ENCODE measurements at places on chromosomes 4 and X.
A peak's percentile ranks its signal among the peaks of the same experiment; 100 is the strongest.

DNA sequence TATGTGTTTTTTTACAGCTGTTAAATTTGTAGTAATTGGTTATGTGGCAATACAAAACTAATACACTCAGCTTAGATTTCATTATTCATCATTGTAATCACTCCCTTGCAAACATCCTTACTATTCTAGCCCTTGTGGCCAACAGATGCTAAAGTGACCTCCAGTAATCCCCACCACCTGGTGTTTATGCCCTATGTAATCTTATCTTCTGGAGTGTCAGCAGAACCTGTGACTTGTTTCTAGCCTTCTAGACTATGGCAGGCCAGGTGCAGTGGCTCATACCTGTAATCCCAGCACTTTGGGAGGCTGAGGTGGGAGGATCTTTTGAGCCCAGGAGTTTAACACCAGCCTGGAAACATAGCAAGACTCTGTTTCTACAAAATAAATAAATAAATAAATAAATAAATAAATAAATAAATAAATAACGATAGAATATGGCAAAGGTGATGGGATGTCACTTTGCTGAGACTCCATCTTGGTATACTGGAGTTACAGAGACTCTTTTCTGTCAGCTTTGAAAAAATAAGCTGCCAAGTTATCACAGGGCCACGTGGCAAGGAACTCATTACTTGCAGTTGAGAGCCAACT, 12.3 kb upstream of the TSR2 start:
- DNase-seq = no peak

GRCh38 chrX:37846141-37846540, 1.2 kb downstream of the DYNLT3 start:
- DNase-seq = no peak

DNA sequence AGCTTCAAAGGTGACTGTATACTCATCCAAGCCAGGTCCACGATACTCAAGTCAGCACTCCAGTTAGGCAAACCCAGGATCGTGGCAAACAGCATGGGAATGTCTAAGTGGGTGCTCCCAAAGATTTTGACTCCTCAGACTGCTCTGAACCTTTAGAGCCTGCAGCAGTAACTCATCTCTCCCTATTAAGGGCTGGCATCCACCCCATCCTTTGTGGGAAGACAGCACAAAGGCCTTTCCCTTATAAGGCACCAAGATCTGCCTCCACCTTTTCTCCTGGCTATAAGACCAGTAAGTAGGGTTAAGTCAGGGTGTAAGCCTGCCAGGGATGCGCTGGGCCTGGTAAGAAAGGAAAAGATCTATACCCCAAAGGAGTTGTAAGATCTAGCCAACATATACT, 23.6 kb upstream of the SLC25A43 start:
- no peak for DNase-seq

- no peak for DNase-seq
Measured at GRCh38 chr4:68463796-68464195, 16.5 kb downstream of the TMPRSS11E start.

DNA sequence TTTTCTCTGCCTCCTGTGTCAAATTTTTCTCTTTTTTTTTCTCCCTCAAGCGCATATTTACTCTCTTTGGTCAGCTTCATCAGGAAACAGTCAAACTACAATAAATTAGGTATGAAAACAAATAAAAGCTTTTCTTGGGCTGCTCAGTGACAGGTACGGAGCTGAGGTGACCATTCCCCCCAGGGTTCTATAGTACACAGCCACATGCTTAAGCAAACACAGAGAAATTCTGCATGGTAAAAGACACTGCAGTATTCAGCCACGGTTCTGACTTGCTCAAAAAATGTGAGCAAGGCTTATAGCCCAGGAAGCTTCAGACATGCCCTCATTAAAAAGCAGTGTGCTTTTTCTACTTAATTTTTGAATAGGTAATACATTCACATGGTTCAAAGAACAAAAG, 138.5 kb downstream of the GRIA3 start:
- no peak for DNase-seq

DNA sequence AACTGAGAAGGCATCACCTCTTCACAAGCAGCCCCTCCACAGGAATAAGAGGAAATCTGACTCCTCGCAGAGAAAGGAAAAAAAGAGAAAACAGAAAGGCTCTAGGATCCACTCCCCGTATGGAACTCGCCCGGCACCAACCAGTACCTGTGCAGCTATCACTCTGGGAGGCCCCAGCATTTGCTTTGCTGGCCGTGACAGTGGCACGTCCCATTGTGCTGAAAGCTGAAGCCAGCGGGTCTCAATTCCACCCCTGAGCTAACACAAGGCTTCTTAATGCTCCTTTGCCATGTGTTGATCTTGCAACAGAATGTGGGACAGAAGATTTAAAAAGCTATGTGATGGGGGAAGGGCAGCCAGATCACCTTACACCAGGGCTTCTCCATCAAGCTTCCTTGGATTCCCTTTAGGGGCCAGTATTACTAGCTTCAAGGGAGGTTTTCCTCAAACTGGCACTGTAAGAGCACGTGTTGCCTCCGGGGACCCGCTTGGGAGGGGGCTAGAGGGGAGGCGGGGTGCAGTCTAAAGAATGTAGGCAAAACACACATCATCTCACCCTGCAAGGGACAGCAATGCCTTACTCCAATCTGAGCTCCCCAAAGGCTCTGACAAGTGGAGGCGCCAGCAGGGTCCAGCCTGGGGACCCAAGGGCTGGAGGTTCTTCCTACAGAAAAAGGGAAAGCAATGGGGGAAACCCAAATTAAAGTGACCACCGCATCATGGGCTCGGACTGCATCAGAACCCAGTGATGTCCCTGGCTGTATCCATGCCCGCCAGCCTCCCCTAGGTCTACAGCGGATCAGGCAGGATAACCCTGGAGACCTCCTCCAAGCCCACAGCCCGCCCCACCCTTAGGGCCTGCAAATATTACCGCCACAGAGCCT, 1.2 kb downstream of the USP46 start:
- no peak for DNase-seq

DNA sequence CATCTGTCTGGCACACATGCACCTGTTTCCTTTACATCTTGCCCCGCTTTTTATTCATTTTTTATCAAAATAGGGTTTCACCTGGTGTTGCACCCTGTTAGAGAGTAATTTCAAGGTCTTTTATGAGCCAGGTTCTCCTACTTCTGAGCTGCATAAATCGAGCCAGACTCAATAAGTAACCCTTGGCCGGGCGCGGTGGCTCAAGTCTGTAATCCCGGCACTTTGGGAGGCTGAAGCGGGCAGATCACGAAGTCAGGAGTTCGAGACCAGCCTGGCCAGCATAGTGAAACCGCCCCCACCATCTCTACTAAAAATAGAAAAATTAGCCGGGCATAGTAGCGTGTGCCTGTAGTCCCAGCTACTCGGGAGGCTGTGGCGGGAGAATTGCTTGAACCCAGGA, 1.0 kb upstream of the PPP2R3B start:
- DNase-seq = no peak

DNA sequence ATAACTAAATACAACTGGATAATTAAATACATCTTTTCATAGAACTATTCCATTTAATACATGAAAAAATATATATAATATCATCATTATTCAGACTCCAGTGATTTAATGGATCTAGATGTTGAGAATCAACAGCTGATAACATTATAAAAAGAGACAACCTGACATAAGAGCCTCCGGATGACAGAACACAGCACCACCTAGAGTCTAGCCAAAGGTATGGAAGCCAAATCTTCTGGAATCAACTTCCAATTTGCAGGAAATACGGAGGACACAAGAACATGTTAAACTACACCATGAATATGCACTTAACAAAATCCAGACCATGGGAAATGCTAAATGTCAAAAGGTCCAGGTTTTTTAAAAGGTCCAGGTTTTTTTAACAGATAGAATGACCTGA, 55.0 kb downstream of the LRBA start:
- no peak for DNase-seq

DNA sequence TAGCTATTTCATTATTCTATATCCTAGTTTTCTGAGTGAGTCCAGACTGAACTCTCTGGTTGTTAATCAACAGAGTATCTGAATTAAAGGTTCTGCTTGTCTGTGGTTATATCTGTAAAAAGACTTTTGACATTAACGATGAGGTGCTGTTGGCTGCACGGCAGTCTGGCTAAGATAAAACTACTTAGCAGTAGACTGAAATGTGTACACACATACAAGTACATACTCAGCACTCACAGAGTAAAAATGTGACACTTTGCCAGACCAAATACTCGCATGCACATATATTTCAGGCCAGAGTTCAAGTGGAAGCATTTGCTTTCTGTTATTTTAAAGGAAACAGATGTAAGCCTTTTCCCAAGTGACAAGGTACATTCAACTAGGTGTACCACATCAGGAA, 80.5 kb downstream of the PRDM5 start:
- no peak for DNase-seq

DNA sequence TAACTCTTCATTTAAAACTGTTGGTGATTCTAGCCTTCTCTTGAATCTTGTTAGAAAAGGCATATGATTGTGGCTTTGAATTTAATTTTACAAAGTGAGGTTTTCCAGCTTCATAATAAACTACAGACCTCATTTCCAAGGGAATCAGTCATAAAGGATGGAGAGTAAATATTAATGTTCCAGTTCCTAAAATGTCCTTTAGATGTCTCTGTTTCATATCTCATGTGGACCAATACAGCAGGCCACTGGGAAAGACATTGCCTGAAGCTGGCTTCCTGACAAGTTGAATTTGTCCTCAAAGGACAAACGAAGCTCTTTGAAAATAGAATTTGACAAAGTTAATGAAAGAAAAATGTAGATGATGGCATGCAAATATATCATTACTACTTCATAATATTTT, 125.4 kb downstream of the ZNF330 start:
- DNase-seq = peak; percentile 26

- no peak for DNase-seq
Measured at GRCh38 chr4:125758438-125758837, 443.7 kb downstream of the FAT4 start.

GRCh38 chrX:78658845-78659744, at the start of gene RTL3:
Gene RTL3, minus strand, starts transcription at chrX:78659328. Its CDS starts 908 bp downstream, at chrX:78658420.
- no peak for DNase-seq

GRCh38 chr4:91057871-91058270, 930.7 kb downstream of the CCSER1 start:
- no peak for DNase-seq
